ENCODE measurements at places on chromosomes 3 and 15.
A peak's percentile ranks its signal among the peaks of the same experiment; 100 is the strongest.

- DNase-seq: no peak
These were observed 35.3 kb upstream of the FSIP1 start for GRCh38 chr15:39817892-39818291.

GRCh38 chr3:10273702-10274305 lies 18.9 kb downstream of the GHRL start:
- DNase-seq: no peak

- DNase-seq: no peak
These were observed 263.2 kb downstream of the XXYLT1 start for GRCh38 chr3:195007766-195008165.

- DNase-seq: no peak
These were observed 133.5 kb upstream of the FAM3D start for GRCh38 chr3:58800032-58800431.

DNA sequence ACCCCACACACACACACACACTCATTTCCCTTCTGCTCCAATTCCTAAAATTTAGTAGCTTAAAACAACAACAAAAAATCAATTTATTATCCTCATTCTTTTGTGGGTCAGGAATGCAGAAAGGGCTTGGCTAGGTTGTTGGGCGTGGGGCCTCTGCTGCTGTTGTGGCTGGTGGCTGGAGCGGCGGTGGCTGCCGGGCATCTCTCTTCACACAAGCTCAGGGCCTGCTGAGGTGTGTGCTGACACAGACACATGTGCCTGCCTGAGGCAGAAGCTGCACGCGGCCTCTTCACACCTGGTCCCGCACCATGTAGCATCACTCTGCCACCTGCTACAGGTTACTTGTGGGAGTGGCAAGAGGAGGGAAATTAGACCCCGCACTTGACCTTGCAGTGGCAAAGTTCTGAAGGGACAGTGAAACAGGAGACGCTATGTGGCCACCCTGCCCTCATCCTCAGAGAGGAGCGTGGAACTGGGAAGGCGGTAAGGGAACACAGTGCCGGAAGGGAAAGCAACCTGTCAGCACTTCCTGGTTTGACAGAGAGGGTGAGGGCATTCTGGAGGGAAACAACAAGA lies 64.0 kb upstream of the PRR20G start:
- DNase-seq: no peak

GRCh38 chr15:90620379-90621067 lies 90.8 kb downstream of the CRTC3 start:
- peak; percentile 27 for DNase-seq

- no peak for DNase-seq
These were observed 52.7 kb downstream of the SETD5 start for GRCh38 chr3:9450126-9450525.

DNA sequence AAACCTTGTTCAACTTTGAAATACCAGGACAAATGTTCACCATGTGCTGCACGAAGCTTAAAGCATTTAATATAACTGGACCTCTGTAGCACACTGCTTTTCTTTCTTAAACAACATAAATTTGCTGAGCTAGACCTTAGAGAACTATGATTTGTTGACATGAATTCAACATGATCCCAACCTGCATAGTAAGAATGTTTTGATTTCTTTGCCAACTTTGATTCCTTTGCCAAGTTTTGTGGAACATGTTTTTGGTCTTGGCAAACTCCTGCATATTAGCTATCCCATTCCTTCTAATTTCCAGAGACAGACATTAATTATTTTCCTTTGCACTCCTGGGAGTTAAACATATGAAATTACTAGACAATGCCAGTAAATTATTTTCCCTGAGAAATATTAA lies 197.2 kb upstream of the RBMS3 start:
- no peak for DNase-seq

Measured in CD14-positive monocyte (primary cell).